ENCODE measurements at places on chromosomes 7 and 10. TPM values are rescaled to one million over a fixed set of nuclear protein-coding genes. Genes with fewer than 3 reads are reported as not detected.

PGAM2 gene
- 0.75 TPM for total RNA-seq

RNF32 gene
- 0.23 TPM for total RNA-seq

DRGX gene
- total RNA-seq = not detected

CDK1 gene
- 0.12 TPM for total RNA-seq

PDCD4 gene
- total RNA-seq = 43.7 TPM

HSPA12A gene
- total RNA-seq = 15.7 TPM

EIF4EBP2 gene
- 14.7 TPM for total RNA-seq
